ENCODE measurements at places on chromosomes 6 and 20.

DNA sequence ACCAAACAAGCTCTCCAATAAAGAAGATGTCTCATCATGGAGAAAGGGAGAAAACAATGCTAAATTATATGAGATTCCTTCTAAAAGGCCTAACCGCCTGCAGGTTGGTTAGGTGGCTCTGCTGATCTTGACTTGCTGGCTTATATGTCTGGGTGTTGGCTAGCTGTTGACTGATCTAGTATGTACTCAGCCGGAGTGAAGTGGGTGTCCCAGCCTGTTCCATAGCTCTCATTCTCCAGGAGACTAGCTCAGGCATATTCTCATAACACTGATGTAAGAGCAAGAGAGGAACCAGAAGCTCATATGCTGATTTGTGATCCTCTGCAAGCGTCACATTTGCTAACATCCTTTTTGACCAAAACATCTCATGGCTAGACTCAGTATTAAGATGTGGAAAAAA, 473.0 kb downstream of the BMP2 start:
- DNase-seq: no peak

DNA sequence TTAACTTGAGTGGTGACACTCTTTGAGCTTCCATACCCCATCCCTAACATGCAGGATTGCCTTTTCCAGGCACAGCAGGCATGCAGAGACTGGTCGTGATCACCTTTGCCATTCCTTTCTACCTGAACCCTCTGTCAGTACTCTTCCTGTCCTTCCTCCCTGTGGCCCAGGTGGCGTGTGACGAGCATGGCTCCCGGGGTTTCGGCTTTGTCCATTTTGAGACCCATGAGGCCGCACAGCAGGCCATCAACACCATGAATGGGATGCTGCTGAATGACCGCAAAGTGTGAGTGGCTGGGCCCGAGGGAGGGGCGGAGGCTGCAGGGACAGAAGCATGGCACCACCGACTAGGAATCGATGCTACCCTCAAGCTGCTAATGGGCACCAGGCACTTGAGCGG, 6.7 kb downstream of the PABPC1L start:
- DNase-seq: no peak

DNA sequence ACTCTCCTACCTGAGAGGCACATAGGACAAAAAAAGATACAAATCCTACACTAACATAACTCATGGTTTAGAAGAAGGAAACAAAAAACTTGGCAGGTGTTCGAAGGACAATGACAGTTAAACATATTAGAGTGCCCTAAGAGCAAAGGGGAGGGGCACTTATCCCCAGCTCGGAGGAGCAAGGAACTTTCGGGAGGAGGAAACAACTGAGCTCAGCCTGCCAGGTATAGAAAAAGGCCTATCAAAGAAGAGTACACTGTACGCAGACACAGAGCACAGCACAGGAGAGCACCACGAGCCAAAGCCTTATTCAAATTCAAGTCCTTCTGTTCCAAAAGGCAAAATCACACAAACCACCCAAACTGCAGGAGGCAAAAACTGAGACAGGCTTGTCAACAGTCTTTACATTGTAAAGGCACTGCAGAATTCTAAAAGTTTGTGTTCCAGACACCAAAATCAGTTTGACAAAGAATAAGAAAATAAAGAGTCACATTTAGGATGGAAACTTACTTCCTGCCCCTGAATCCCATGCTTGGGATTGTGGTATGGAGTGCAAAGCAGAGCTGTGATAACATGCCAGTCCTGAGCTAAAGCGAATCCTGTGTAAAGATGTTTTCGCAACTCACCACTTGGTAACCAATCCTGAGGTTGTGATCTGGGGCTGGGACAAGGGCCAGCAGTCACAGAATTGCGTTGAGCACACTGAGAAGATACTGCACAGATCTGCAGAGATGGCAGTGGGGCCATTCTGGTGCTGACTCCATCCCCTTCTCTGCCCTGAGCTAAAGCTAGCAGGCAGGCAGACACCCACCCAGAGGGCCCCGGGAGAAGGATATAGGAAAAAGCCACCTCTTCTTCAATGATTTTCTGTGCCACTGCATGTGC, 108.6 kb downstream of the CHD6 start:
- DNase-seq: no peak

DNA sequence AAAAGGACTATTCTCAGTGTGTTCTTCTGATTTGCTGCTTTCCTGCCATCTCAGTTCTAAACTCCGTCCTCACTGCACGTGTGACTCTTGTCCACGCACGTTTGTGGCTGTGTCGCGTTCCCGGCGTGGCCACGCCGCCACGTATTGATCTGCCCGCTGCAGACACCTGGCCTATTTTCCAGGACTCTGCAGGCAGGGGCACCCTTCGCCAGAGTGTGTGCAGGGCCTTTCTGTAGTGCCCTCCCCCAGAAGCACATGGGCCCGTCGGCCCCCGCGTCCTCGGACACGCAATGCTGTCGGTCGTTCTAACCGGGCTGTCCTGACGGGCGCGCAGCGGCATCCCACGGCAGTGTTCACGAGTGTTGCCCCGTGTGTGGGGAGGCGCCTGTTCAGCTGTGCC, 87.6 kb downstream of the YTHDF1 start:
- DNase-seq: no peak

- DNase-seq: no peak
These were observed 6.1 kb downstream of the UBE2J1 start for GRCh38 chr6:89346433-89346832.

GRCh38 chr6:92538275-92538674, 881.1 kb downstream of the EPHA7 start:
- DNase-seq: no peak

DNA sequence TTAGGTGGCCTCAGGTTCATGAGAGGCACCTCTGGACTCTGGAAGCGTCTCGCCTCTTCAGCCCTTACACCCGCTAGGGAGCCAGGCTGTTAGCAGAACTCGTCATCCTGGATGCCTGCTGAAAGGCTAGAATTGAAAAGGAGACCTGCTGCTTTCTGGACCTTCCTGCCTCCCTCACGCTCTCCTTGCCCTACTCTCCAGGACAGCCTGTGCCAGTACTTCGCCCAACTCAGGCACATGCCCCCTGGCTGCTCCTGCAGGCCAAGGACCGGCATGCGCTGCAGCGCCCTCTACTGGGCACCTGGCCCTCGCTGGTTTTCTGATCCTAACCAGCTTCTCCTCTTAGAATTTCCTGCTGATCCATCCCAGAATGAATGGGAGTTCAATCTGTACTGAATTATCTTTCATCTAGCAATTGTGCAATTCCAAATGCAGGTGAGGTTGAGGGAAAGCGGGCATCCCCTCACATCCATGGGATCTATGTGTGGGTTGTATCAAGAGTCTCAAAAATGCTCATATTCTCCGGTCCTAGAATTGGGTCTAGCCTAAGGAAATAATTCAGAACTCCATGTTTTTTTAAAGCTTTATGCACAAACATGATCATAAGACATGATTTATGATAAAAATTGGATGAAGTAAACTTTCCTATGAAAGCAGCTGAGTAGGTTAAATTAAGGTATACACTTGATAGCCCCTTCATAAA, 78.0 kb downstream of the PTPN1 start:
- DNase-seq: peak; percentile 81

- no peak for DNase-seq
These were observed 407.1 kb upstream of the MARCKS start for GRCh38 chr6:113450061-113450465.

DNA sequence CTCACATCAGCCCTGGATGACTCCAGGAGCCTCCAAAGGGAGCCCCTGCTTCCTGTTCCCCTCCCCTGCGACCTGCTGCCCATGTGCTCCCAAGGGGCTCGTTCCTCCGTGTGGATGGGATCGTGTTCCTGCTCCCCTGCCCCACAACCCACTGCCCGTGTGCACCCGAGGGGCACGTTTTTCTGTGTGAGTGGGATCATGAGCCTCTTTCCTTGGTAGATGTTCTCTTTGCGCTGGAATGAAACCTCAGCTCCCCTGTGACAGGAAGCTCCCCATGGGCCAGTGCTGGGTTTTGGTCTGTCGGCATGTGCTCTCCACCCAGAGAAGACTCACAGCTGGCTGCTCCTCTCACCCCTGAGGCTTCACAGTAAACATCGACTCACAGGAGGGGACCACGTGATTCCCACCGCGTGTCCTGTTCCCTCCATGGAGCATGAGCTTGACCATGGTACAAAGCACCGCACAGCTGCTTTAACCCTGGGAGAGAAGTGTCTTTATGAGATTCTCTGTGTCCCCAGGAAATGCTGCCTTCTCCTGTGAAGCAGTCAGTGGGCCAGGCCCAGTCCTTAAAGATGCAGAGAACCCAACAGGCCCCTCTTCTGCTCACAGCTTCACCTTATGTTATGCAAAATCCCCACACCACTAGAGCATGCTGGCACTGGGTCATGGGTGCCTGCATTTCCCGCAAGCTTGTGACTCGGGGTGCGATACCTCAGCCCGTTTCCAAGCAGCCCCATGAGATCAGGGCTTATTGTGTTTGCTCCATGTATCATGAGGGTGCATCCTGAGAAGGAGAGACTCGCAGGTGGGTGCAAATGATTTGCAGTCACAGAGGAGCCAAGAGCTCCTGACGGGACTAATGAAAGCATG, 215.1 kb downstream of the ERMARD start:
- DNase-seq: no peak

DNA sequence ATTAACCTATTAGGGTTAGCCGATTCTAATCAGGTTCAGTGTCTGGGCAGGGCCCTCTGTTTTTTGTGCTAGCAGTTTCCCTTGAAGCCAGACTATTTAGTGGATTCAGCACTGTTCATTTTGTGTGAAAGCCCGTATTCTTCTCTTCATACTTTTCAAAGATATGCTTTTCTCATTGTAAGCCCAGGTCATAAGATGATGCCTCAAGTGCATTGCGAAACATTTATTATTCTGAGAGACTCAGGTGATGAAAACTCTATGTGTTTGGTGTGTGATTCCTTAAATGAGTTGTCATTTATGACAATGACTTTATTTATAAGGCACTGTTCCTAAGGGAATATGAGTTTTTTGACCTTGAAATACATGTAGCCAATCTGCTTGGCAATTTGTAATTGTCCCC, 851.0 kb upstream of the FLRT3 start:
- DNase-seq: no peak

GRCh38 chr6:43020847-43021246, 576 bp upstream of the RRP36 start:
- DNase-seq: no peak

- no peak for DNase-seq
These were observed 398.3 kb downstream of the LAMA2 start for GRCh38 chr6:129281168-129281796.

- DNase-seq: no peak
These were observed 45.0 kb upstream of the IRF4 start for GRCh38 chr6:346386-347030.

DNA sequence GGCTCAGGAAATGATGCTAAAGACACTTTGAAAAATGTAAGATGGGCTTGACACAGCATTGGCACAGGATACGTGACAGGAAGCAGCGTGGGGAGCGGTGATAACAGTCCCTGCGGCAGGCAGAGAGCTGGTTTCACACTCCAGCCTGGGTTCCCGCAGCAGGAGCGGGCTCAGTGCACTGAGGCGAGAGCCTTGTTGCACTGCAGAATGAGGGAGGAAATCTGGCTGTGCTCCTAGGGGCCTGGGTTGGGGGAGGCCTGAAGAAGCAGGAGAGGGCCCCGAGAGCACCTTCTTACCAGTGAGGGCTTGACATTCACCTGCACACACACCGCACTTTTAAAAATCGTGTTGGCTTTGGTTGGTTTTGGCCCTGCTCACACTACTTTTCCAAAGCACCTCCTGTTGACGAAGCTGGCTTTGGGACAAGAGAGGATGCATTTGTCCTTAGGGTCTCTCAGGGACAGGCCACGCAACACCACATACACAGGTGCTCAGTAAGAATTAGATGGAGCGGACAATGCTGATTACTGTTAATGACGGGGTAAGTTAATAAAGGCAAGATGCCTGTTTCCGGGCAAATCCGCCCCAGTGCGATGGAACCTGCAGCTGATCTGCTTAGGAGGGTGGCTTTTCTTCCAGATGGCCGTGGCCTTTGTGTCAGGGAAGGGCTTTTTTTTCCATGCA, 49.4 kb upstream of the ARMC2 start:
- peak; percentile 40 for DNase-seq

GRCh38 chr6:33082702-33083101, 6.9 kb downstream of the HLA-DPB1 start:
- DNase-seq: no peak

GRCh38 chr6:26604797-26605196, 8.0 kb downstream of the ABT1 start:
- no peak for DNase-seq

DNA sequence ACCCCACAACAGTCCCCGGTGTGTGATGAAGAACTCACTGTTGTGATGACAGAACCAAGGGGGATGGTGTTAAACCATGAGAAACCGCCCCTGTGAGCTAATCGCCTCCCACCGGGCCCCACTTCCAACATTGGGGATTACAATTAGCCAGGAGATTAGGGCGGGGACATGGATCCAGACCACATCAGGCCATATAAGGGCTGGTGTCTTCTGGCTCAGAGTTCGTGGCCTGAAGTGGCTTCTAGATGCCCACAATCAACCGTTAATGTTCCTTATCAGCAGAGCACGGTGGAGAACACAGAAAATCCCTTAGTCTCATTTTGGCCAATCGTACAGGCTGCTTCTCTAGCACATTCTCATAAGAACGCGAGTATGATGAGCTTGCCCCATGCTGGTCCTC, 10.9 kb upstream of the MAS1 start:
- no peak for DNase-seq

GRCh38 chr6:42989923-42990322, 5.6 kb downstream of the PPP2R5D start:
- DNase-seq: no peak

- DNase-seq: no peak
These were observed 16.8 kb downstream of the IL17F start for GRCh38 chr6:52227495-52227894.

Measured in CD4-positive, alpha-beta T cell (primary cell).